ENCODE measurements at places on chromosomes 5 and 9.
A peak's percentile ranks its signal among the peaks of the same experiment; 100 is the strongest.

DNA sequence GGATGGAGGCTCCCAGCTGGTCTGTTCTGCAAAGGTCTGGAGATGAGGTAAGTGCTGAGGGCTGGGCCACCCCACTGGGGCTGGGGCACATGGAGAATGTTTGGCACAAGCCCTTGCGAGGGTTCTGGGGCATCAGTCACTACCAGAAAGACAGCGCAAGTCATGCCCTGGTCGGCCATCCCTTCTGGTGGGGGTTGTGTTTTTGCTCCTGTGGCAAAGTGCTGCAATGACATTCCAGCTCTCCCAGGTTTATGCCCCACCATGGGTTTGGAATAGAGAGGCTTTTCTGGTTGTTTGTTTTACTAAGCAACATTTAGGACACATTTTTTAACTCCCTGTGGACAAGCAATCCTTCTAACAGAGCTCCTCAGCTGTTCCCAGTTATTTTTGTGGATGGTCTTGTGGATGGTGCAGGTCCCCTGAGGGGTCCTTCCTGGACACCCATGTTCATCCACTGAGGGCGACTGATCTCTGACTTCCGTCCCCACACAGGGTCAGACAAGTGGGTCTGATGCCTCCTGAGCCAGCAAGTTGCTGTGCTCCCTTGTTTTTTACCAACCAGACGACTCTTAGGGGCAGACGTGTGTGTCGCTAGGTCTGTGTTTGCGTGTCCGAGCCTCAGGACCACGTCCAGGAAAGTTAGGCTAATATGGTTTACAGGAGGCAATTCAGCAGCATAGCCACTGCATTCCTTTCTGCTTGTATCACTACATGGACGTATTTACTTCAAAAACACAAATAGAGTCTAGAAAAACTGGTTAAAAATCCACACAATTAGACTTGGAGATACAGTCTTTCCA is 64.9 kb upstream of the ECM2 start:
- no peak for DNase-seq

- no peak for DNase-seq
These were observed 91.2 kb upstream of the CHD1 start for GRCh38 chr5:99019812-99020697.

DNA sequence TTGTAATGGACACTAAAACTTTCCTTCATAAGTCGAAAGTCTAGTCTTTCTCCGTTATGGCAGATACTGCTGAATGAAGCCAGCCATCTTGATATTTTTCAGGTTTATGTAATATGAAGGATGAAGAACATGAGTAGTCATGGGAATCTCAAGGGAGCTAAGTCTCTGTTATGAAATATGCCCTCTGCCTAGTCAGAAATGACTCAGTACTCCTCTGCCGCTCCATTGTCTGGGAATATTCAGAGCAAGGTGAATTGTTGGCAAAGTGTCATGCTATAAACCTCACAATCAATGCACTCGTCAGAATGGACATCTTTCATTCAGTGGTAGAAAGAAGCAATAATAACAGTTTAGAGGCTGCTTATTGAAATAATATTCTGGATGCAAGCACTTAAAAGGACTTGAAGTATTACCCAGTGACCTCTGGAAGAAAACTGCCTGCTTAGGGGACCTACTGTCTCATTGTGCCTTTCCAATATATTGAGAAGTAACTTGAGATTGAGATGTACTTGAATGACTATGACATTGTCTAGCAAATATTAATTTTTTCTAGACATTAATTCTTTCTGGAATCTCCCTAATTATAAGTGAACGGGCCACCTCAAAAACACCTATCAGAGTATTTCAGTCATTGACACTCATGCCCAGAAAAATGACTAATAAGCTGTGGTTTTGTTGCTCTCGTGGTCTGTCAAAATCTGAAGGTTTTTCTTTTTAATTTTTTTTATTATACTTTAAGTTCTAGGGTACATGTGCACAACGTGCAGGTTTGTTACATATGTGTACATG is 1011.5 kb upstream of the ACO1 start:
- DNase-seq: no peak

GRCh38 chr5:171790408-171790807 is 4.8 kb downstream of the SMIM23 start:
- DNase-seq: no peak

DNA sequence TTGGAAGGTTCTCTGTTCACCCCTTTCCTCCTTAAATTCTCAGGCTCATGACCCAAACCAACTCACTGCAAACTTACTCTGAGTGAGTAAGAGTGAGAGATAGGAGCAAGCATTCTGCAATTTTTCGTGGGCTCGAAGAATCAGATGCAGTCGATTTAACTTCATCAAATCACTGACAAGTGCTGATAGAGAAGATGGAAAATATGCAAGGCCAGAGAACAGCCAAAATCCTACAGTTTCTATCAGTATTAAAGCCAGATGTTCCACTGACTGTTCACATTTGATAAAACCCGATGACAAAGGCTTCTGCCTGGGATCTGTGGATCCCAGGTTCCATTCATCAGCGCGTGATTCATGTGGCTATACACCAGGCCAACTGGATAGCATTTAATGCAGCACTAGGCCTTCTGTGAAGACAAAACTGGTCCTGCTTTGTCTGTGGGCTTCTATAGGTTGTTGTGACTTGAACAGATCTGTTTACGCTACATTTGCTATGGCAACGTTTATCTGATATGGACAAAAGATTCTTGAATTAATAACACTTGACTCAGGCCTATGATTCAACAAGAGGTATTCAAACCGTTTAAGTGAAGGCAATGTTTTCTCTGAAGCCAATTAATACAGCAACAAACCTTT is 251.2 kb downstream of the NFIB start:
- no peak for DNase-seq

- DNase-seq: no peak
These were observed 23.1 kb upstream of the CKMT2 start for GRCh38 chr5:81209869-81210493.

- no peak for DNase-seq
These were observed 140.7 kb downstream of the WDR70 start for GRCh38 chr5:37519807-37520206.

DNA sequence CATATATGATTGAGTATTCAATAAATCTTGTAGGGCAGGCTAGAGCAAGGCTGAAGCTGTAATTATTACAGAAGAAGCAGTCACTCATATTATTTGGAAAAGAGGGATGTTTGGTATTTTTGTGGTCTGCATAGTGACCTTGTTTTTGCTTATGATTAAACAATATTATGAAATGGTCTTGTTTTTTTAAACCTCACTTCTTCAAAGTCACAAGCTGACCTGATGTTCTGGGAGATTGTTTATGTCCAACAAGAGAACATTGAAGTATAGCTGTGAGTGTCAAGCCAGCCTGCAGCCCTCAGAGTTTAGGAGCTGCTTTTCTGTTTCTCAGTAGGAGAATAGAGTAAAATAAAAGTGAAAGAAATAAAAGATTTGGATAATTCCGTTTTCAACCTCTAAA is 342.2 kb downstream of the LRRC70 start:
- DNase-seq: no peak

DNA sequence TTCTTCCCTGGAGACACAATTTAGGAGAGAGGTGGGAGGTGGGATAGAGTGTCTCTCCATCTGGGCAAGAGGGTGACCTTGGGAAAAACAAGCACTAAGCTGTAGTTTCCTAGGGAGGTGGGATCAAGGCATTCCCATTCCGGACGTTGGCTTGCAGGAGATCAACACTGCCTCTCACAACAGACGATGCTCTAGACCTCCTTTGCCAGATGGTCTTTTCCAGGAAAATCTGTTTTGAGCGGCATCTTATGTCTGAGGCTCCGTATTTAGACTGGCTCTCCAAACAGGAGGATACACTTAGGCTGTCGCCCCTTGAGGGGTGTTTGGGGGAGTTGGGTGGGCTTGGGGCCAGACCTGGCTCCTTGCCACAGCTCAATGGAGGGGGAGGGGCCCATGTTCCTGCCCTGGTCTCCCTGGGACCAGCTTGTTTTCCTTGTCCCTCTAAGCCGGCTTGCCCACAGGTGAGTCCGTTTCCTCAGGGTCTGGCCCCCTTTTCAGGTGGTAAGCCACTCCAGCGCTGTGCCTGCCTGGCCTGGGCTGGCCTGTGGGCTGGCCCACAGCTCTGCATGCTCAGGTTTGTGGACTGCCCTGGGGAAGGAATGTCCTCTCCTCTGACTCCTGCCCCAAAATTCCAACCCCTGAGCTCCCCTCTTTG is 2.4 kb downstream of the PSD2 start:
- no peak for DNase-seq

DNA sequence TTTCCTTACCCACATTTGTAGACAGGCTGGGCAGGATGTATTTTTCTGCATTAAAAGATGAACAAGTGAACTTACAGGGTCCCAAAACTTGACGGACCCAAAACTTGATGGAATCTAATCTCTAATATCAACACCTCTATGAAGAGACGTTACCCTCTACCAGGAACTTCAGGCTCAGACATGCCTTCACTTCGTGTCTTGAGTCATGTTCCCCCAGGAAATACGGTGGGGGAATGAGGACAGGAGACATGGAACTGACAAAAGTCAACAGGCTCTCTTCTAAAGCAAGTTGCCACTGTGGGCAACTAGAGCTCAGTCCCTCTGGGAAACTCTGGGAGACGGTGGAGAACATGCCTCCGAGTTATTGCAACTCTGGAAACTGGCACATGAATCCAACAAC is 196.1 kb downstream of the PAPPA start:
- DNase-seq: no peak

DNA sequence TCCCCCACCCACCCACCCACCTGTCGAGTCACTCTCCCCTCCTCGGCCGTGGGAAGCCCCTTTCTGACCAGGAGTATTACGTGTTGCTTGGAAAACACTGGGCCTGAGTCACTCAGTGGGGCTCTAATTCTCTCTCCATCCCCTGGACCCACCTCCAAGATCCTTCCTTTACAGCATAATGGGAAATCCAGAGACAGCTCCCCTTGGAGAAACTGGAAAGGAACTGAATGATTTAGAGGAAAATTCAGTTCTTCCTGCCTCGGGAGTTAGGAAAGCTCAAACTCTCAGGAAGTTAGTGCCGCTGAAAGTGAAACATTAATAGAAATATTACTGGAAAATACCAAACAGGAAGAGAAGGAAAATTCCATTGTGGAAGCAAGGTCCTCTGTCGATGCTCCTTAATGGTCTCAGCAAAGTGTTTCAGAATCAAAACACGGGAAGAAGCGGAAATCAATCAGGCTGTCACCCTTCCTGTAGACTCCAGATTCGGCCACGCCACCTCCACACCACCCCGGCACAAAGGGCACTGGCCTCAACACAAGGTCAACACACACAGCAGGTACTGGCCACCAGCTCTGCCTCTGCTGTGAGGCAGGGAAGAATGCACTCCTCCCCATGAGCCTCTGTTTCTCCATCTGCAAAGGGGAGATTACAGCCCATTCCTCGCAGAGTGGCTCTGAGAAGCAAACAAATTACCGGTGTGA is 9.6 kb downstream of the SHB start:
- DNase-seq: no peak

DNA sequence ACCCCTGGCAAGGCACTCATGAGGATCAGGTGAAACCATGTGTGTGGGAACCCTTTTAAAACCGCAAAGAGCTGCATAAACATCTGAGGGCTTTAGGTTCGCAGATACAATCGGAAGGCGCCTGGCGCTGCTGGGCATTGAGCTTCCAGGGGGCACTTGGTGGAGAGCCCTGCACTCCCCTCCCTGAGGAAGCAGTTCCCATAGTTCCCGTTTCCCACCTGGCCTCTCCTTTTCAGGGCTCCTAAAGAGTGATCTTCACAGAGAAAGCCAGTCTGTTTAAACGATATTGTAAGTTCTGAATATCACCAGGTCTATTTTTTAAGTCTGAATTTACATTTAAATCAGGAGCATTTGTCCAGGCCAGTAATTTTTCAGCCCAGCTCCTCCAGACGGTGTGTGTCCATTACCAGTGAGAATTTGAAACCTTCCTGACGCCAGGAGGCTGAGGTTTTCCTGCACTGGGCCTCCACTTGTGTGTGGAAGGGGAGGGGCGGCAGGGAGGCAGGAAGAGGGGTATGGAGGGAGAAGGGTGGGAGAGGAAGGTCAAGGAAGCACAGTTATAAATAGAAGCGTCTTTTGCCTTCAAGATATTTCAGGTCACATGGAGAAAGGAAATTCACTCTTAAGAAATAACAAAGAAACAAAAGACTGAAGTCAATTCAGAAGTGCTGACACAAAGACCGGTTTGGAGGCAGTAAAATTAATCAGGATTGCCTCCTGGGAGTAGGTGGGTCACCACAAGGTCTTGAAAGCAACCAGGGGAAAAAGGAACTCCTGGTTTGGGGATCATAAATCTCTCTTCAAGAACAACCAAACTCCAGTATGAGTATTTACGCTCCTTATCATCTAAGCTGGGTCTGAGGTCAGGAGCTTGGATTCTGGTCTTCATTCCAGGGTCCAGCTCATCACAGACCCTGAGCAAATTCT is 14.3 kb upstream of the MGAT1 start:
- no peak for DNase-seq

DNA sequence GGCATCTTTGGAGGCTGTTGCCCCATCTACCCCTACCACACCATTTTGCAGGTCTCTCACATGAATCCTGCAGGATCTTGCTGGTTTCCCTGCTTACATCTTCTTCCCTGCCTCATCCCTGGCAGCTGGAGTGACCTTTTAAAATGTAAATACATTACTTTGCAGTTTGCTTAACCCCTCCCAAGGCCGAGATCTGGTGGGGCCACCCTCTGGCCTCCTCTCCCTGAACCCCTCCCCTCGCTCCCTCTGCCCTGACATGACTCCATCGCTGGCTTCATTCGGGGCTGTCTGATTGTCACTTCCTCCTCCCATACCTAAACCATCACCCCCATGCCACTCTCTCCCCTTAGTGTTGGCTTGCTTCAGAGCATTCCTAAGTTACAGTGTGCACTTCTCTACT is 12.6 kb upstream of the PALM2AKAP2 start:
- no peak for DNase-seq

- peak; percentile 1 for DNase-seq
These were observed 316.6 kb upstream of the RIOK2 start for GRCh38 chr5:97499605-97500004.

- DNase-seq: no peak
These were observed 33.7 kb downstream of the HAVCR1 start for GRCh38 chr5:157025093-157025698.

DNA sequence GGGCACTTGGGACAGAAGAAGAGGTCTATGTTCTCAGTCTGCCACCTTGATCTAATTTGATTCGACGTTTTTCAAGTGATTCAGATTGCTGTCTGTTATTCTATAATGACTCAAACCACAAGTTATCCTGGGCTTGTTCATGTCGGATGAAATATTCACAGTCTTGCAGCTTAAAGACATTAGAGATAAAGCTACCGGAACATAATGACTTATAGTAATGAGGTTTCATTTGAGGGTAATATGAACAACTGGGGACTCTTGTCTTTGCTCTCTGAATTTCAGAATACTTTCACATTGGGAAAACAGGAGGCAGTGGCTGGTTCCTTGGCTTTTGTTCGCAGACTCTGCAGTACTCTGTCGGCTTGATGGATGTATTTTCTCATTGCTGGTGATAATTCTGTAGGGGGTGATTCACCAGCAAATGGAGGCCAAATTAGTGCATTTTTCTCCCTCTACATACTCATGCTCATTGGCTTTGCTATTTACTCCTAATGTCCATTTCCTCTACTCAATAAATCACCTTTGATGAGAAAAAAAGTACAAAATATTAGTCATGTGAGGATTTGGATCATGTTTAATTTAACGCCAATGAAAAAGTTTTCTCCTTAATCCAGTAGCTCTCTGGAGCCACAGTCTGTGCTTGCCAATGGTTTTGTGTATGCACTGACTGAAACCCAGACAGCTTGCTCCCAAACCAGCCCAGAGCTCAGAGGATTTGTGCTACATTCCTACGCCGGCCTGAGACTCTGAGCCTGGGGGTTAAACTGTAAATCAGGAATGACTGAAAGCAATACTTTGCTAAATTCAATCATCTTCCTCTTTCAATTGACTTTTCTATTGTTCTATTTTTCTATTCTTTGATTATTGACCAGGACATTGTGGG is 154.7 kb upstream of the ANKH start:
- no peak for DNase-seq

All from caudate nucleus (tissue), 63 donors.